Stimulated activated CD8-positive, alpha-beta memory T cell treated with anti-CD3 and anti-CD28 coated beads, Interleukin-4, amount 100 ng/mL, for 4 hours (primary cell): ENCODE measurements at places on chromosomes 11 and 22.

DNA sequence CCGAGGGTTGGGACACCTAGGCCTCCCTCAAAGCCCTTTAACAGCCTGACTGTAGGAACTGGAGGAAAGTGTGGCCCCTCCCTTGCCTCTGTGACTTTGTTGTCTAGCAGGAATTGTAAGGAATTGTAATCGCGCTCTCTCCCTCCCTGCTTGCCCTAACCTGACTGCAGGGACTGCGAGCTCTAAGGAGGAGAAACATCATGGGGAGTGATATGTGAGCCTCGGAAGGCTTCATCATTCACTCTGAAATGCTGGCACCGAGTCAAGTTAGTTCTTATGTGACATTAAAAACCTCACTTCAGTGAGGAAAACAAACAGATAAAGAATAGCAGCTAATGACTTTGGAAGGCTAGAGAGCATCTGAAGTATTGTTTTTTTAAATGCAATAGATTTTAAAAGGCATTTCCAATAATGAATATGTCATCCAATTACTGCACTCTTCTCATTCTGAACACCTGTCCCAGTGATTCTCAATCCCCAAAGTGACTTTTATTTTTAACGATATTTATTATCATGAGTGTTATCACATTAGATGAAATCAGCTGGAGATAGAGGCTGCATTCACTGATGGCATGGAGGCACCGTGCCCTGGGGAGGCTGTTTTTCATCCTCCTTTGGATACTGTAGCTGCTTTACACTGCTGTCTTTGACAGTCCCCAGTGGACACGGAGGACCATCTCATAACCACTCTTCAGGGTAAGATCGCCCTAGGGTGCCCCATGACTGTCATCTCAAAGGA lies 58.5 kb upstream of the NTM start:
- no peak for DNase-seq

GRCh38 chr11:85823816-85824215 lies 12.9 kb upstream of the SYTL2 start:
- DNase-seq, result no peak

DNA sequence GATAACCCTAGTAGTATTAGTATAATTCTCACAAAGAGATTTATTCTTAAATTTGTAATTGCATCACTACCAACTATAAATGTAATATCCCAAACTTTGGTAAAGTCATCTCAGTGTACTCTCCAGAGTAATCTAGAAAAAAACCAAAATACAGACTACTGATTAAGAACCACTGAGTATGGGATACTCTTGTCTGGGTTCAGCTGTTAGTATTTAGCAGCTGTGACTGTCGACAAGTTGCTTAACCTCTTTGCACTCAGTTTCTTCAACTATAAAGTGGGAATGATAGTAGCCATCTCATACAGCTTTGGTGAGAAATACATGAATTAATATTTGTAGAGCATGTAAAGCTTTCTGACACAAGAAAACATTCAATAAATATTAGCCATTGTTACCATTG lies 35.3 kb downstream of the C11orf65 start:
- no peak for DNase-seq

GRCh38 chr22:20008221-20008995 lies 8.2 kb downstream of the ARVCF start:
- DNase-seq, result no peak

GRCh38 chr11:16898274-16898985 lies 115.8 kb downstream of the PLEKHA7 start:
- no peak for DNase-seq

DNA sequence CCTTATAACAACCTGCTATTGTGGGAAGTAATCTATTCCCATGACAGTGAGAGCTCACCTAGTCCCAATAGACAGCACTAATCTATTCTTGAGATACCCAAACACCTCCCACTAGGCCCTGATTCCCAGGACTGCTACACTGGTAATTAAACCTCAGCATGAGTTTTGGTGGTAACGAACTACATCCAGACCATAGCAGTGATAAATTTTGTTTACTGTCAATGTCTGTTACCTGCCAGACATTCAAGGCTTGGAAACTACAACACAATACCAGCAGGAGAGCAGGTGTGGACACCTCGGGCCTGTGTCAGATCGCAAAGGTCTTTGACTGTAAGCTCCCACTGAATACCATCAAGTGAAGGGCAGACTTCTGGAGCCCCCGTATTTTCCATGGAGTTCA lies 187.1 kb downstream of the ARHGAP42 start:
- no peak for DNase-seq

DNA sequence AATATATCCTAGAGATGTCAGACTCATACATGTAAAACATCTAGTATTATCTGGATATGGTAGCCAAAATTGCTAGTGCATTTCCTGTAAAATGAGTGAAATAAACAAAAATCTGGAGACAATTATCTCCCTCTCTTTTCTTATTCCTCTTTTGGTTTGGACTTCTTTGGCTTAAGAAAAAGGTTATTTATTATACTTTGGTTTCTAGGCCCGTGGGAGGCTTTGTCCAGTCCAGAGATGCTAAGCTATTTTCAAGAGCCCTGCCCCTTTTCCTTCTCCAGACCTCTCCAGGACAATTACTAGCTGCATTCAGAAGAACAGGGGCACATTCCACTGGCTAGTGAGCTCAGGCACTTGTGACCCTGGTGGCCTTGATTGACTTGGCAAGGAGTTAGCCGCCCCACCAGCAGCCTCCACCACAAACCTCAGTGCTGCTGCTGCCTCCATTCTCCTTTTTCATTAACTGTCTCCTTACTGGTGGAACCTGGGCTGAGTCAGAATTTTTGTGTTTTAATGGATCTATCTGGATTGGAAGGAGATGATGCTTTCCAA lies 747.3 kb upstream of the TENM4 start:
- DNase-seq, result no peak

GRCh38 chr22:36858966-36859365 lies 1.8 kb upstream of the NCF4 start:
- DNase-seq, result no peak

- DNase-seq, result no peak
Observed at GRCh38 chr11:13861411-13861810, 101.1 kb upstream of the SPON1 start.

GRCh38 chr11:96990914-96991313 lies 601.1 kb downstream of the JRKL start:
- DNase-seq, result no peak

- DNase-seq, result no peak
Observed at GRCh38 chr22:50506611-50507420, 686 bp downstream of the LMF2 start.

- DNase-seq, result no peak
Observed at GRCh38 chr22:24051568-24051967, 40.5 kb downstream of the CABIN1 start.

- DNase-seq, result no peak
Observed at GRCh38 chr11:69217276-69218105, 61.8 kb downstream of the SMIM38 start.

GRCh38 chr11:31645747-31646146 lies 136.2 kb downstream of the ELP4 start:
- DNase-seq, result no peak

DNA sequence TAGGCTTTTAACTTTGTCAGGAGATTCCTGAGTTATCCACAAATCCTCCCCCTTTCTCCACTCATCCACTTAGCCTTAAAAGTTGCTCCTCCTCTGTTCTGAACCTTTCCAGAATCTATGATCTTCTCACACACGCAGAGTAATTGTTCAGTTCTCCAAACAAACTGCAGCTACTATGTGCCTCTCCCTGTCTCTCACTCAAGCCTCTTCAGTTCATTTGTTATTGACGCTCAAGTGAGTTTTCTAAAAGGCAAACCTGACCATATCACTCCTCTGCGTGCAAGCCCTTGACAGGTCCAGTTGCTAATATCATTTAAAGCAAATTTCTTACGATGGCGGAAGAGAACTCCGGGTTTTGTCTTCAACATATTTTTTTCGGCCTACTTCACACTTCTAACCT lies 1169.7 kb upstream of the TENM4 start:
- no peak for DNase-seq

DNA sequence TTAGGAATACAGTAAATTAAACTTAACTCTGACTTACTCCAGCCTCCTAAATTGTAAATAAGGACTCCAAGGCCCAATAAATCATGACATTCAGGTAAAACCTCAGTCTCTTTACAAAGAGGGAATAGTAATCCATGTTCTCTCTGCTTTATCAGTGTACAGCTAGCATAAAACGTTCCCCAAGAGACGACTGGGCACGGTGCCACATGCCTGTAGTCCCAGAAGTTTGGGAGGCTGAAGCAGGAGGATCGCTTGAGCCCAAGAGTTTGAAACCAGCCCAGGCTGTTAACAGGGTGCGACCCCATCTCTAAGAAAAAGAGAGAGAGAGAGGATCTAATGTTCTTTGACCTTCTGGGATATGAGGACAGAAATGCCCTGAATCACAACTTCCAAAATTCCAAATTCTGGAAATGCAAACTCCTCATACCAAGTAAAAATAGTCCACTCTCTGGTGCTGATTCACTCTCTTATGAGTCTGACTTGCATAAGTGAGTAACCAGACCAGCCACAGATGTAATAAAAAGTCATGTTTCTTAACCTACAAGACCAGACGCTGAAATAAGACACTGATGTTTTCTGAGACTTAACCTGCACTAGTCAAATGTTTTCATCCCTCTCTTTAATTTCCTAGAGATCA lies 25.5 kb downstream of the NNMT start:
- DNase-seq, result no peak

DNA sequence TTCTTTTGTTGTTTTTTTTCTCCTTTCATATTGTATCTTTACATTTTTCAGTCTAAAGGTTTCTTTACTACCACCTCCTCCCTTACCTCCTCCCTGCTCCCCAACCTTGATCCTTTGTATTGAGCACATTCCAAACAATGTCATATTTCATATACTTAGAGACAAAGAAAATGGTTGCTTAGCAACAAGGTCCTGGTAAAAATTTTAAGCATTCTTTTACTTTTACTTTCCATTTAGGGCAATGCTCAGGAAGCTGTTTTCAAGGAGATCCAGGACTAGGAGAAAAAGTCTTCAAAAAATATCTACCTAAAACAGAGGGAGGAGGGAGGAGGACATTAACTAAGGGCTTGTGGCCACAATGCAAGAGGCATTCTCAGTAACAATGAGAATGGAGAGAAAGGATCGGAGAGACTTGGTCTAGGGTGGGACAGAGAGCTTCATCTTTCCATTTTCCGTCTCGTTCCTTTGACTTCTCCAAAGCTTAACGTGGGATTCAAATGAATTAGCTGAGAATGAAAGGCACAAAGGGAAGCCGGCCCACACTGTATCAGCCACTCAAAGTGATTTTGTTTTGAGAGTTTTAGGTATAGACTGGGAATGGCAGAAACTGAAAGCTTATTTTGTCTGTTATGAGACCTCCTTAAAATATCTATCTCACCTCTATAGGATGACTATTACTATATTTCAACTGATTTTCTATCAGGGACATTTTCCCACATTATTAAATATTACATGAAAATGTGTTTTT lies 455.7 kb downstream of the RAB38 start:
- DNase-seq, result no peak
